ENCODE measurements at places on chromosomes 7 and 10.

- DNase-seq, result no peak
Measured at GRCh38 chr7:154546946-154547587, 455.9 kb downstream of the PAXIP1 start.

GRCh38 chr10:97277551-97277950, 14.9 kb downstream of the ARHGAP19 start:
- DNase-seq, result no peak

DNA sequence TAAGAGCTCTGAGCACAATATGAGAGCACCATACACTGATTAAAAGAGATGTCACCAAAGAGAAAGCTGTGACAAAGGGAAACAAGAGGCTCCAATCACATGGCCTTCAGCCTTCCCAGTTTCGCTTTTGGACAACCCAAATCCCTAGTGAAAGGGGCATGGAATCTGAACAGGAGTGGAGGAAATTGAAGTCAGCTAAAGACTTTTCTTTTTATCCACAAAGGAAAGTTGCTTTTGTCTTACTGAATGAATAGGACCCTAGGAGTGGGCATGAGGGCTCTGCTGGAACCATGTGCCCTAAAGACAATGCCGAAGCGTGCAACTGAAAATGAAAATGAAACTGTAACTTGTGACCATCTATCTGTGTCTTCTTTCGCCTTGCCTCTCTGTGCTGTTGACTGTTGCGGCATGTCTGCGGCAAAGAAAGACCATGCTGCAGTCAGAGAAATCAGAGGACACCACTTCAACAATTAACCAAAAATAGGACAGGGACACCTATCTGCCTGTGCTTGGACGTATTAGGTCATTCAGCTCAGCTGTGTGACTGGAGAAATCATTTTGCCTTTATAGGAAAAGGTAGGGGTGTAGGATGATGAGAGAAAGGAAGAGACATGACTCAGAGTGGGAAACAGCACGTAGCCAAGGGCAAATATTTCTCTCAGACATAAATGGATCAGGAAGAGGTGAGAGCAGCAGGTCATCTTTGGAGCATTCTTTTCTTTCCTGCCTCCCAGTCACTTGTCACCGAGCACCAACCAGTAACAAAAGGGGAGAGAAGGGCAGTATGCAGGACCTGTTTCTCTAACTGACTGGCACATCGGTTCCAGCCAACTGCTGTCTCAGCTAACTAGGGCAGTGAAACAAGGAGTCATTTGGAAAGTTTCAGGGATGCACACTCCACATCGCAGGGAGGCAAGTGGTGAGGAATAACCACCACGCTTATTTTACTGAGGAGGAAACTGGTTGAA, 12.3 kb downstream of the CAV2 start:
- DNase-seq, result no peak

GRCh38 chr7:29408841-29409243, 154.8 kb upstream of the PRR15 start:
- DNase-seq, result no peak

DNA sequence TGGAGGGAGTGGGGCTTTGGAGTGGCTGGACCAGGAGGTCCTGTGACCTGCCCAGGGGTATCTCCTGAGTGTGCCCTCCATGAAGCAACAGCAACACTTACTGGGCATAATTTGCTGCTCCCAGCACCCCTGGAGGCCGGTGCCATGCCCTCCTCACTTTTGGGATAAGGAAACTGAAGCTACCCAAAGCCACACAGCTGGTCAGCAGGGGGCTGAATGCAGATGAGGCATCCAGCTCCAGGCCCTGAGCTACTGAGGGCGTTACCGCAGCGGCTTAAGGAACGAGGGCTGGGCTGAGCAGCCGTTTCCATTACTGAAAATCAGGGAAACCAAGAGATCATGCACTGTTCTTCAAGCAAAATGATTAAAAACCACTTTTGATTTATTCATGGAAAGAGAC, 408.9 kb downstream of the GLRX3 start:
- DNase-seq, result no peak
